ENCODE measurements at places on chromosomes 5 and 9.

DNA sequence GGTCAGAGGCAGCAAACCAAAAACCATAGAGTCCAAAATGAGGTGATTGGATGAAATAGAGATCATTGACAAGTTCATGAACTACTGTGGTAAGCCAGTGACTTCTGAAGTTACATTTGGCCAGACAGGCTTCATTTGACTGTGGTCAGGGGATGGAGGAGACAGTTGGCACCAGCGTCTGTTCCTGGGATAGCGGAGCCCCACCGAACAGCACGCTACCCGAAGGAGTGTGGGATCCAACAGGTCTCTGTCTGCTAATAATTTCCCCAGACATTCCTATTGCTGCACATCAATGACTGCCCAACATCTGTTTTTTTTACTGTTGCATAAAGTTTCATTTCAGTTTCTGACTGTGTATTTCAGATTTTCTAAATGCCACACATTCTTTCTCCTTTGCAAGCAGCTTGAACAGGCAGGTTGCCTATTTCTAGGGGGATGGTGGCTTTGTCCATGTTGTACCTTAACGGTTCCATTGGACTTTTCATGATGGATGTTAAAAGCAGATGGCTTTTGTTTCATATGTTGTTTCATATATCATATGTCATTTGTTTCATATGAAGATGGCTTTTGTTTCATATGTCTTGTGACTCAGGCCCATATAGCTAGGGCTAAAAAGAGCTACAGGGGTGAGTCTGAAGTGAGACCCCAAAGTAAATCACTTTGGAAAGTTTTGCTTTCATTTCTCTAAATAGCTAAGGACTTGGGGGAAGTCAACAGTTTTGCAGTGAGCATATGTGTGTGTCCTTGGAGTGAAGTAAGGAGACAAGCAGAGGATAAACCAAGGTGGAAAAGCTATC, 180.8 kb downstream of the GOLPH3 start:
- DNase-seq, result no peak

DNA sequence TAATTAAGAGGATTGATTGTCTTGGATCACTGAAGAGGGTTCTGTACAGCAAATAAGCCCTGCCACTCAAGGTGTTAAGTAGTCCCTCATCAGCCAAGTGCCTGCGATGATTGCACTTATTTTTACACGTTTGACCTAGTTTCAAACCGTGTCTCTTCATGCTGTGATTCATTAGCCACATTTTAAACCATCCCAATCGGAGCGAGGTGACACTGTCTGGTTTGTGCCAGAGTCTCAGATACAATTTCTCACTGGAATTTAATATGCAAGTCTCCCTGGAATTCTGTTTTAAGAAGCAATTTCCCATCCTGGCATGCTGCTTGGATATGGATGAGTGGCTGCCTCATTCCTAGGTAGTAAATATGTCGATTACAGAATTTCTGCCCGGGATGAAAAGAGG, 1.6 kb downstream of the INSYN2B start:
- DNase-seq, result no peak

GRCh38 chr5:124342584-124342983, 403.9 kb downstream of the ZNF608 start:
- no peak for DNase-seq

DNA sequence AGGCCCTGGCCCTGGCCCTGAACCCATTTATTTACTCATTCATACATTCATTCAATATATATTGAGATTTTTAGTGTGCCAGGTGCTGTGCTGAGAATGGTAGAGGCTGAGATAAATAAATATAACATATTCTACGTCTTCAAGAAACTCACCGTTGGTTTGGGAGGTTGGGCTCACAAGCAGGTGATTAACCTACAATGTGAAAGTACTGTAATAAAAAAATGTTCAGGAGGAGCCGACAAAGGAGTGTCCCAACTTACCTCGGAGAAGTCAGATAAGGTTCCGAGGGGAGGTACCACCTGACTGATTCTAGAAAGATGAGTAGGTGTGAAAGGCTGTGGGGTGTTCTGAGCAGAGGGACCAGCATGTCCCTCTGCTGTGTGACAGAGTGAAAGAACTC, 479.6 kb upstream of the KLF4 start:
- no peak for DNase-seq

DNA sequence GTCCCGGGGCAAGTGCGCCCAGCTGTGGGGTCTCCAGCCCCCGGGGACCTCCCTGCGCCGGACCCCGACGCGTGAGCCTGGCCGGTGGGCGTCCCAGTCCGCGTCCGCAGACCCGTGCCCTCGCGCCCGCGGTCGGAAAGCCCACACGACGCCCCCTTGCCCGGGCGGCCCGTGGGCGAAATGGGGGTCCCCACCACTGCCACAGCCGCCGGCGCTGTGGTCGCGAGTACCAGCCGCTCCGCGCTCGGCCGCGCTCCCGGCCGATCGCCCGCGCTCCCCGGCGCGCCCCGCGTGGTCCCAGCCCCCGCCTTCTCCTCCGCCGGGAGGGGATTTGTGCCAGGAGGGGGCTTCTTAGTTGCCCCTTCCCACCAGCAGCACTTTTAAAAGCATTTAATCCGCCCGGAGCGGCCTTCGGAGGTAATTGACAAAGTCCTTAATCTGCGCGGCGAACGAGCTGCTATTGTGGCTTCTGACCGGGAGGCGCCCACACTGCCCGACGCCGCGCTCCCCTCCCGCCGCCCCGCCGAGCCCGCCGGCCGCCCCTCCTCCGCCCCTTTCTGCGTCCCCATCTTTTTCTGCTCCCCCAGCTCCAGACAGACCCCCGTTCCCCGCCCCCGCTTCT, 469 bp upstream of the FIBCD1 start:
- no peak for DNase-seq

DNA sequence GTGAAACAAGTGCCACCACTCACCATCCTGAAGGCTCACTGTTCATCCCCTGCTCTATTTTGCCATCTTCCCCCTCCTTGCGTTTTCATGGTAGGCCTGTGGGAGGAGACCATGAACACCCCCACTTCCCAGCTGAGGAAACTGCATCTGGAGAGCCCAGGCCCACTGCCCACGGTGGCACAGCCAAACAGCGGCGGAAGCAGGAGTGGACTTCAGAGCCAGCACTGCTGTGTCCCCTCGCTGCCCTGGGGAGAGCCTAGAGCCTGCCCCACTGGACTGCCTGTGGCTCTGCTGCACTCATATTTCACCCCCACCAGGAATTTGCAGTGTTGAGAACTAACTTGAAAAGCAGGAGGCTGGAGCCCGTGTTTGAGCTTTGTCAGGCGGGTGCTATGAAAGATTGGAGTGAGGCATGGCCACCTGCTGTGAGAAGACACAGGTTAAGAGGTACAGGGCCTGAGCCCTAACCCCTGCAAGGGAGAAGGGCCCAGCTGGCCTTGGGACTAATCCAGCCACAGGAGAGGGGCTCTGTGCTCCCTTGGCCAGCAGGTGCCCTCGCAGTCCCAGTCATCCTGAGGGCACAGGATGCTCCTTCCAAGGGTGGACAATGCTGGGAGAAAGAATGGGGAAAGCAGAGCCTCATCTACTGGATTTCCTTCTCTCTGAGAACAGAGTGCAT, 79.0 kb downstream of the MACROH2A1 start:
- peak; percentile 41 for DNase-seq

DNA sequence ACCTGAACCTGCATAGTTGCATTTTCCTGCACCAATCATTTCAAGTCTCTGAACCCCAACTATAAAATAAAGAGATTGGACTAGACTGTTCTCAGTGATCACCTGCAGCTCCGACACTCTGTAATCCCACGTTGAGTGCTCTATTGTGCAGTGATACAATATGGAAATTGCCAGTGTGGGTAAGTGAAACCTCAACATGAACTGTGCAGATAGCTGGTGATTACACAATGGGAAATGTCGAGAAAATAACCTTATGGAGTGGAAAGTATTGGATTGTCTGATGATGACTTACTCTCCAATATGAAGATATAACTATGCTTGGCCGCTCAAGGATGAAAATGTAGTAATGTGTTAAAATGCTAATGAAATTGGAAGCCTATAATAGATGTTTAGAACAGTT, 293.1 kb upstream of the BRINP1 start:
- no peak for DNase-seq
